Activated CD4-positive, alpha-beta T cell treated with anti-CD3 and anti-CD28 coated beads, Interleukin-2, amount 10 ng/mL, durations not matched to agents 7 days and 5 days (primary cell): ENCODE measurements at places on chromosomes 12 and 14.

- no peak for DNase-seq
Measured at GRCh38 chr12:49272790-49273725, 8.2 kb downstream of the TUBA1C start.

DNA sequence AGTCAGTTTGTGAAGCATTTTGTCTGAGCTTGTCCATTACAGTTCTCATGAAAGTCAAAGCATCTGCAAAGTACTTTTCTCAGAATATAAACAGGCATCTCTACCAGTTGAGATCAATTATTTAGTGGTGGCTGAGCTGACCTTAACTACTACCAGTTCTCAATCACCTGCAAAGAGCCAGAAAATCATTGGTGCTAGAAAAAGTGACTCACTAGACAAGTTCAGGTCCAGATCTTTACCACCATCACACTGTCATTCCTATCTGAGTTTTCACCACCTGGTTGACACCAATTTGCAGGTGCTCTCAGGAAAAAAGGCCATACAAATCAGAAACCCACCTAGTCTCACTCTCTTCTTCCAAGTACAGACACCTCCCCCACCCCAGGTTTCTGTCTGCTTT lies 33.3 kb downstream of the ITPR2 start:
- no peak for DNase-seq

DNA sequence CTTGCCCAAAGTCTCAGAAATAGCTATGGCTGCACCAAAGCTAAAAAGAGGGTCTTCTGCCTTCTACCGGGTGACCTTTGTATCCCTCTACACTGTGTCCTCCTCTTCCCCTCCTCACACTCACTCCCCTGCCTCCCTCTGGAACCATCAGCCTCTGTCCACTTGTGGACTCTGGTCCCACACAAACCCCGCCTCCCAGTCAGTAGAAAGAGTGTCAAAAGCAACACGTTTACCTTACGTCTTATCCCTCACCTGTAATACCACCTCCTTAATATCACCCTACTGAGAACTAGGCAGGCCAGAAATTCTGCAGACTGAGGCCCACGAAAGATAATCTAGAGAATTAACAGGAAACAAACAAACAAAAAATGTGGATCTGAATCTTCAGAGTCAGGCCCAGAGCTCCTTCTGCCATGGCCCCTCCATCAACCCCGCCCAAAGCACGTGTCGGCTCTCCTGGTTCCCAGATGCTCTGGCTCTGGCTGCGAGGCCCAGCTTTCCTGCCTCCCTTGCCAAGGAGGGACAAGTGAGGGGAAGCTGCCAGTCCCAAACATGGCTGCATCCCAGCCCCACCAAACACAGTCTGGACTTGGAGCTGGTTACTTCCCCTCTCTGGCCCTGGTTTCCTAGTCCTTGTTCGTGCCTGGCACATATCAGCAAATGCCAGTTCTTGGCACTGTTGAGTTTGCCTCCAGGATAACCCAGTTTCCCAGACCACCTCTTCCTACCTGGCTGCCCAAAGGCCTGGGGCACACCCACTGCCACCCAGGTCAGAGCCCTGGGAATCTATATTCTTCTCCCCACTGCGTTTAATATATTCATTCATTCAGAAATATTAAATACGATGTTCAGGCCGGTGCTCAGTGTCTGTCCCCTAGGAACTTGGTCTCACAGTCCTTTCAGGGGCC lies 2.7 kb downstream of the ACTN1 start:
- no peak for DNase-seq

GRCh38 chr12:120060196-120060595 lies 56.4 kb downstream of the RAB35 start:
- no peak for DNase-seq

- no peak for DNase-seq
Measured at GRCh38 chr12:20264608-20265114, 103.7 kb upstream of the PDE3A start.

GRCh38 chr12:120367924-120368788 lies 808 bp downstream of the MSI1 start:
- DNase-seq: no peak

- no peak for DNase-seq
Measured at GRCh38 chr12:104654665-104655609, 198.2 kb downstream of the CHST11 start.

DNA sequence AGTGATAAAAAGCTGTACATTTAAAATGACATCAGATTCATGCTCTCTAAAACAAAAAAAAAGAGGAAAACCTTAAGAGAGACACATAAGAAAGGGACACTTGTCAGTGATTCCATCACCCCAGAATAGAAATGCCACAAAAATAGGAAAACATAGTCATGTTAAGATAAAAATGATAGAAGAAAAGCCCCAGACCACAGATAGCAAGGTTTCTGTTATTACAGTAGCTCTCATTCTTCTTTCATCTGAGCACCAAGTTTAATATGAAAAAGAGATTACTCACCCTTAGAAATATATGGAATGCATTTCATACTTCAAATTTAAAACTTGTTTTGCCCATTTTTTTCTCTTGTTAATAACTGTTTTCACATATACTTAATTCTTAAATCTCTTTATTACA lies 217.2 kb downstream of the EGLN3 start:
- no peak for DNase-seq

DNA sequence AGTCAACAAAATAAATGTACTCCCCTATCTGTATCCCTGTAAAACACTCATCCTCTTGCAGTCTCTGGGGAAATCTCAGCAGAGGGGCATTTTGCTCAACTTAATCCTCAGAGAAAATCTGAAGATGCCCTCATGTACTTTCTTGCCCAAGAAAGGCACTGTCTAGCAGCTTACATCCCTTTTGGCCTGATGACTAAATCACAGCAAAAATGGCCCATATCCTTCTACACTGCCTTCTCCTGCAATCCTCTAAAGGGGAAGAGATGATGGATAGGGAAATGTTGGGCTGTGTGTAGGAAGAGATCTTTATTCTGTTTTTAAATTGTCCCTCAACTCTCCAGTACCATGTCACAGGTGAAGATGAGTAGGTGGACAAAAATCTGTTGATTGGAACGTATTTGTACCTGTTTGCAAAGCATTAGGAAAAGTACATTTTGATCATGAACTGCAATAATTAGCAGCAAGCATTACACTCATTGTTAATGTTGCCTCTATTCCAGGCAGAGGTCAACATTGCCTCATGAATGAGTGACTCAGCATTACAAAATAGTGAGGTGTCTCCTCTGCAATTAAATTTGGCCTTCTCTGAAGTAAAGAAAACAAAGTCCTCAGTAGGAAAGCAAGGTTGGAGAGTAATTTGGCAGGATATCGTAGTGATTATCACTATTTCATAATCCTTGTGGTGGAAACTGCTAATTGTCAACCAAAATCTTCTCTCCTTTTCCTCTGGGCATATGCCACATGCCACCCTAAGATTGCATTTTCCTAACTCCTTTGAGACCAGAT lies 172.4 kb upstream of the CAND1 start:
- DNase-seq: no peak

DNA sequence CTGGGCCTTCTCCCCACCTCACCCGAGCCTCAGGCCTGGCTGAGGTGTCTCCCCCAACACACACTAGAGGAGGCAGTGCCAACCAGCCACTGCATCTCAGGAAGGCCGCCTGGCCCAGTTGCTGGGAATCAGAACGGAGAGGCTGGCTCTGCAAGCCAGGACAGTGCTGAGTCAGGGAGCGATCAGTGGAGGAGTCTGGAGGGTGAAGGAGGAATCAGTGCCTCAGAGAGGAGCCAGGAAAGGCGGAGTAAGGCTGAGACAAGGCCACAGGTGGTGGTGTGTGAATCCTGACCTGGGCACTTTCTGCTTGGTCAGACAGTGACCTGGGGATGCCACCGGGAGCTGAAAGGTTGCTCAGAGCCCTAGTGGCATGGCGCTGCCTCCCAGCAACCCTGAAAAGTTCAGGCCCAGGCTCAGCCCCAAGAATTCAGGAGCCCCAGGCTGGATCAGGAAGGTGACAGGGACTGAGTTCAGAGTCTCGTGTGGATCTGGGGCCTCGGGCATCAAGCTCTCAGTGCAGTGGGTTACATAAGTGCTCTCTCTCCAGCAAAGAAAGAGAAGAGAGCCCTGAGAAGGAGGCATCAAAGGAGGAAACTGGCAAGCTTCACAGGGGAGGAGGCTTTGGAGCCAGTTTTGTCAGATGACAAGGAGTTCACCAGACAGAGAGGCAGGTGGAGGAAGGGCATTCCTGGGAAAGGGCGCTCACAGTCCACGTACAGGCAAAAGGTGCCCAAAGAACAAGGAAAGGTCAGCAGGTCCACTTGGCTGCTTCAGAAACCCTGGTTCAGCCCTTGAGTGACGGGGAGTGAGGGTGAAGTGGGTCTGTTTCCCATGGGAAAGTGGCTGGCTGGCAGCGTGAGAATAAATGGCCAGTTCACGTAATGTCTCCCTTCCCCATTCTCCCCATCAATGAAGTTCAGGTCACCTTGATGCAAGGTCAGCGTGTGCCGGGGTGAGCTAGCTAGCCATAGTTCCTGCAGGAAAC lies 87.8 kb downstream of the ZFP36L1 start:
- DNase-seq: no peak

DNA sequence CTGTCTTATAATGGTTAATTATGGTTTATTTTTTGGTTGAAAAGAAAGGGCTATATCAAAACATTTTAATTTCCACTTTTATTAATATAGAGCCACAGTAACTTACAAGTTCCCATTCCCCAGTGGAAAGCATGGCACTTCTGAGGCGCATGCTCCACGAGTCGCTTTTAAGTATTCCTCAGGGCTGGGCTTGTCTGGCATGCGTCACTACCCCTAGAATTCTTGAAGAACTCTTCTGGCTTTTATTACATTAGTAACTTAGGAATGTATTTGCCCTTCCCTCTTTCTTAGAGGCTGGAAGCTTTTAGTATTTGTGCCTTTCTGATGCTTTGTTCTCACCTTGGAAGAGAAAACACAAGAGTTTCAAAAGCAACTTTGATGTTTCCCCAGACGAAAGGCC lies 81.1 kb downstream of the ESR2 start:
- no peak for DNase-seq

GRCh38 chr14:73685328-73685727 lies 28.9 kb downstream of the PNMA1 start:
- DNase-seq: no peak

DNA sequence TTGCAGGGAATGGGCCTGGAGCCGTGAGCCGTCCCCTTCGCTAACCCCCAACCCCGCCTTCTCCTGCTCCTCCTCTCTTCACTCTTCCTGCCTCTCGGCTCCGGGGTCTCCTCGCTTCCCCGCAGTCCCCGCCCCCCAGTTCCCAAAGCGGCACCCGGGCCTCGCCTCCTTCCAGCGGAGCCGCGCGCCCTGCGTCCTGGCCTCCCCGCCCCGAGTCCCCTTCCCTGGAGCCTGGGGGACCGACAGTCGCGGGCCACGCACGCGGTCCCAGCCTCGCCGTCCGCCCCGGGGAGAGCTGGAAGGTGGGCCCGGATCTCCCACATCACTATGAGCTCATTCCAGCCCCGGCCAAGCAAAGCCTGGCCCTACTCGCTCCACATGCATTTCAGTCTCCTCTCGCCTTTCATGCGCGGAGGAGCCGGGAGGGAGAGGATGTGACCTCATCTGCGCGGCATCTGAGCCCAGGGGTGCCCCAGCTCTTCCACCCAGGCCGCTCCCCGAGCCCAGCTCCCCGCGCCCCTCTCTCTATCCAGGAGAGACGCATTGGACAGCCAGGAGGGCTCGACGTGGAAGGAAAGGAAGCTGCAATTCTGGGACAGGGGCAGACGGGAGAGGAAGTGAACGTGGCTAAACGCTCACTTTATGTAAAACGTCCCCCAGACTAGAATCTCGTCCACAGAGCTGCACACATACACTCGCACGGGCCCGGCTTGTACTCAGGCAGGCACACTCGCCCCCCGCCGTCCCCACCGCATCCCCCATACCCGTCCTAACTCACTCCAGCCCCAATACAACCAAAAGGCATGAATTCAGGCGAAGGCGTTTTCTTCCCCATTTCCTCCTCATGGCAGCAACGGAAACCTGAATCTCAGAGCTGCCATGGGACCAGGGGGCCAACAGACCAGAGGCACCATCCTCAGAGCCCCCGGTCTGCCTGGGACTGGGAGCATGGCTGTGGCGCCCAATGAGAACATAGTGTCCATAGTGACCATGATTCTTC lies 108.7 kb upstream of the CCND2 start:
- peak; percentile 68 for DNase-seq

GRCh38 chr12:131137009-131137835 lies 183.5 kb downstream of the ADGRD1 start:
- no peak for DNase-seq

DNA sequence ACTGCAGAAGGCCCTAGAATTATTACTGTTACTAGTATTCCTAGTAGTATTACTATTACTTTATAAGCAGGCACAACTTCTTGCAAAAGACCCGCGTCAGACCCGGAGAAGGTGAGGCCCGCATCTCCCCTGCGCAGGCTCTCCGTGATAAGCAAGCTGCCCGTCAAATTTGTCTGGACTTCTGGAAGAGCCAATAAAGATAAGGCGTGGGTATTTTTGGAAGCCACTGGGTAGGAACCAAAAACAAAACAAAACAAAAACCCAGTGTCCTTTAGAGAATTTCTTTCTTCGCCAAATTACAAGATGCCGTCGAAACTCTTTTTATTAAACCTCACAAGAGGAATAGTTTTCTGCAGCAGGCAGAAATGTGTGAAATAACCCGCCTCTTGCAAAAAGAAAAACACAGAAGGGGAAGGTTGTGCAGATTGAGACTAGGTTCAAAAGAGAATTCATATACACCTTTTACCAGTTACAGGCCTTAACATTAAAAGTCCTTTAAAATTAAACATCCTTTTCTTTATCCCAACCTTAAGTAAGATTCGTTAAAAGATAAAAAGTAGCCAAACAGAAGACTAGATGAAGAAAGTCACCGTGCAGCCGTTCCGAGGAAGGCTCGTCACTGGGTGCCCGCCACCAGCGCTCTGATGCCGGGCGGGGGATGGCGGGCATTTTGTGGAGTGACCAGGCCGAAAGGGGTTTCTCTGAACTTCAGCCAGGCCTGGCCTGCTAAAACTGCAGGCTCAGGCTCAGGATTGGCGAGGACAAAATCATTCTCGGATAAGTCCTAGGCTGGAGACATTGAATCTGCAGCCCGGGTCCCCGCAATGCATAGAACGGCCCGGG lies 1.6 kb downstream of the TBX5 start:
- DNase-seq: no peak

GRCh38 chr14:72597252-72598233 lies 296.4 kb downstream of the DPF3 start:
- DNase-seq: no peak

DNA sequence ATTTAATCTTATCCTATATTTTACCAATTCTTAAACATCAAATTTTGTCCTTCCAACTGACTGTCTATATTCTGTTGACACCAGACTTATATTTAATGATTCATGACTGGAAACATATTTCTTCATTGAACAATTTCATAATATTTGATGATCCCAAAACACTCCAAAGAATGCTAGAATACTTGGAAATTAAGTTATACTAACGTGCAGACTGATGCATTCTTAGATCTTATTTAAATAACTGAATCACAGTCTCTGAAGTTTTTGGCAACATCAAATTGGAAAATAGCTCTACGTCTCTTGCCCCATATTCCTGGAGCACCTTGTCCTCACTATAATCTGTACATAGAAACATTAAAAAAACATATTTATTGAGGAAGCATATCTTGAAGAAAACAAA lies 127.4 kb downstream of the HMGA2 start:
- DNase-seq: no peak

GRCh38 chr12:117064596-117064995 lies 34.6 kb downstream of the TESC start:
- DNase-seq: no peak

GRCh38 chr14:93368996-93369712 lies 22.2 kb downstream of the COX8C start:
- no peak for DNase-seq
